ENCODE measurements at places on chromosomes 12 and 14.

DNA sequence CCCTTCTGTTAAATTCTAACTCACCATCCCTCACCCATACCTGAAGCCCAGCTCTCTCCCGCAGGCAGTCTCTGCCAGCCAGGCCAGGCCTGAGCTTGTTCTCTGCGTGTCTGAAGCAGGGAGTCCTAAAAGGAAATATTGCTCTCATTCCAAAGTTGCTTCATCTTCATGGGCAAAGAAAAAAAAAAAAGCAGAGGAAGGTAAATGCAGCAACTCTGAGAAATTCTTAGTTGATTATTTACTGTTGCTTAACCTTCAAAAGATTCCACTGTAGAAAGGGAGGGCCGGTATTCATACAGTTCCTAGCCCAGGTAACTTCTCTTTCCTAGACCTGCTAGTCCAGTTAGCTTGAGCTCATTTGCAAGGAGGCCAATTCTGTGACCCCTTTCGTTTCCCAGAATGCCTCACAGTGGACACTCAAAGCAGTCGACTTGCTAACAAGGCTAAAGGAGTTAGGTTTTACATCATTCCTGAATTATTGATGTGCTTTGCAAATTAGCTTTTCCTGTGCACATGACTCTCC lies 193.5 kb upstream of the EEA1 start:
- no peaks in the 10 kb centered on the region for H3K4me1 ChIP-seq
- H3K4me3 ChIP-seq, result no peak overlapping the region
- ATAC-seq, result no peak
- peaks cover 5% of the 10 kb centered on the region for H3K27me3 ChIP-seq
- no peak overlapping the region for H3K27ac ChIP-seq
- no peaks in the 10 kb centered on the region for H3K36me3 ChIP-seq

- no peaks in the 10 kb centered on the region for H3K4me1 ChIP-seq
- no peak for ATAC-seq
- H3K27ac ChIP-seq, result no peak overlapping the region
- no peak overlapping the region for H3K4me3 ChIP-seq
- no peaks in the 10 kb centered on the region for H3K36me3 ChIP-seq
Measured at GRCh38 chr14:66378712-66379505, 107.3 kb upstream of the CCDC196 start.

DNA sequence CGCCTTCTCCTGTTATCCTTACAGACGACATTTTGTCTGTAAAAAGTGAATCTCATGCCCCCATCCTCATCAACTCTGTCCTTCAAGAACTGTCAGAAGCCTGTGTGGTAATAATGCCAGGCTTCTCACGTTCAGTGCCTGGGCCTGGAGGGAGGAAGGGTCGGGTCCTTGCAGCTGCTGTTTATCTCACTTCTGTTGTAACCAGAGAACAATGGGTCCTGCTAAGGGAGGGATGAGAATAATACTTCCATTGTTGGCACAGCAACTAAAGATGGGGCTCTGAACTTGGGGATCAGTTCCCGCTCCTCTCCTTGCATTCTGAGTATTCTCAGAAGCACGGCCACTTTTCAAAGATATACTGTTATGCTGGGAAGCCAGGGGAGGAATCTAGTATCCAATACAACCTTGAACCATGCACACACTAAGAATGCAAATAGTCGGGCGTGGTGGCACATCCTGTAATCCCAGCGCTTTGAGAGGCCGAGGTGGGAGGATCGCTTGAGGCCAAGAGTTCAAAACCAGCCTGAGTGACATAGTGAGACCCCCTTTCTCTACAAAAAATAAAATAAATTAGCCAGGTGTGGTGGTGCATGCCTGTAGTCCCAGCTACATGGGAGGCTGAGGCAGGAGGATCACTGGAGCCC lies 38.8 kb upstream of the NINJ2 start:
- no peak overlapping the region for H3K27ac ChIP-seq
- no peak for ATAC-seq
- no peaks in the 10 kb centered on the region for H3K36me3 ChIP-seq
- no peak overlapping the region for H3K4me3 ChIP-seq

GRCh38 chr12:4112290-4112689 lies 161.3 kb upstream of the CCND2 start:
- H3K4me1 ChIP-seq, result peaks cover 31% of the 10 kb centered on the region
- peak overlapping the region; percentile 51 for H3K4me3 ChIP-seq
- peak overlapping the region; percentile 85 for H3K27ac ChIP-seq
- peak; percentile 89 for ATAC-seq
- H3K27me3 ChIP-seq, result peaks cover 7% of the 10 kb centered on the region

DNA sequence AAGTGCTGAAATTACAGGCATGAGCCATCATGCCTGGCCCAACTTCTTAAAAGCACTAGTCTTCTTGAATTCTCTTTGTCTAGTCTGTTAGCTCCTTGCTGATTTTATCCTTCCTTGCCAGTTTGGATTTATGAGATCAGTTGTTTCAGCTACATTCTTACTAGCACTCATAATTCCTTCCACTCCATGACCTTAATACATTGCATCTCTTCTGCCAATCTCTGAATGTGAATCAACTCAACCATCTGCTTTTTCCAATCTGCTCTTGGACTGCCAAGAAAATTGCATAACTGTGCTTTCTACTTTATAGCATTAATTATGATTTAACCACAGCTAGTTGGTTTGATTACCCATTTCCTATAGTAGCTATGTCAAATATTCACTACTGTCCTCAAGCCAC lies 14.9 kb upstream of the HEATR5A start:
- no peak overlapping the region for H3K4me3 ChIP-seq
- H3K4me1 ChIP-seq, result peaks cover 14% of the 10 kb centered on the region
- H3K27ac ChIP-seq, result peak overlapping the region; percentile 42
- no peak for ATAC-seq
- peaks cover 27% of the 10 kb centered on the region for H3K36me3 ChIP-seq

- H3K4me3 ChIP-seq, result no peak overlapping the region
- H3K36me3 ChIP-seq, result no peaks in the 10 kb centered on the region
- no peak overlapping the region for H3K27ac ChIP-seq
- no peak for ATAC-seq
- no peaks in the 10 kb centered on the region for H3K4me1 ChIP-seq
Measured at GRCh38 chr12:104232609-104233280, 17.2 kb downstream of the TXNRD1 start.

DNA sequence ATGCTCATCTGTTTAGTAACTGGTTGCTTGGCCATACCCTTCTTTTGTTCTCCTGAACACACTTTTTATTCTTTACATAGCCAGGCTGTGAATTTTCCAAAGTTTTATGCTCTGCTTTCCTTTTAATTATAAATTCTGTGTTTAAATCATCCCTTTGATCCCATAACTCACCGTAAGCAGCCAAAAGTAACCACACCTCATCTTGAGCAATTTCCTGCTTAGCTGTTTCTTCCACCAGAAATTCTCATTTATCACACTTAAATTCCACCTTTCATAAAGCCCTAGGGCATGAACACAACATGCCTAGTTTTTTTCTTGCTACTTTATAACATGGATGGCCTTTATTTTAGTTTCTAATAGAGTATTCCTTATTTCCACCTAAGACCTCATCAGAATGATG lies 510.7 kb downstream of the C12orf50 start:
- no peaks in the 10 kb centered on the region for H3K4me1 ChIP-seq
- H3K36me3 ChIP-seq, result no peaks in the 10 kb centered on the region
- H3K4me3 ChIP-seq, result no peak overlapping the region
- ATAC-seq, result no peak

DNA sequence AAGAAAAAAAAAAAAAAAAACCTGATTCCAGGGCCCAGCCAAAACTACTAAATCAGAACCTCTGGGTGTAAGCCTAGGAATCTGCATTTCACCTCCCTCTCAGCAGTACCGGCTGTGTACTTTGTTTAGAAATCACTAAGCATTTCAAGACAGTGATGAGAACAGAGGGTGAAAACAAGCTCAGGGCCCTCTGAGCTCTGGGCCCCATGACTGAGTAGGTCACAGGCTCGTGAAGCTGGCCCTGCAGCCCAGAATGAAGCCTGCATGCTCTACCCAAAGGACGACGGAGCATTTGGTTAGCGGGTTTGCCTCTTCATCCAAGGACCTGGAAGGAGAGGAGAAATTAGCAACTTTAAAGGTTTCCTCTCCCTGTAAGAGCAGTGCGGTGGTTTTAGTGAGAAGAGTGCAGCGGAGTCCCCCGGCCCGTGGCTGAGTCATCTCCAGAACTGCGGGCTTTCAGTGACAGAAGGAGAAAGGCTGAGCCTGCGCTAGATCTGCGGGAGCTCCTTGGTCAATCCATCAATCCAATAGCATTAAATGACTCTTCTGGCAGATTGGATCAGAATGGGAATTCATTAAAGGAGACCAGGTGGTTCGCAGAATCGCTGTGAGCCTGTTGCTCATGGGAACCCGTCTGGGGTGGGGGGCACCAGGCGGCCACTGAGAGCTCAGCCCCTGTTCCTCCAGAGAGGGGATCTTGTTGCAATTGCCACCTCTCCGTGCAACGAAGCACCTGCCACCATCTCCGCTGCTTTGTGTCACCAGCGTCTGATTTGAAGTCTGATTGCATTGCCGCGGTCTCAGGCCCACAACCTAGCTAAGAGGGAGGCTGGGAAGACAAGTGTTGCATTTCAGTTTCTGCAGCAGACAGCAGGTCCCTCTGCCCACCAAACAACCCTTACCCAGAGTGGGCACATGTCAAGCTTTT lies 7.3 kb downstream of the IL31 start:
- H3K27ac ChIP-seq, result no peak overlapping the region
- peaks cover 7% of the 10 kb centered on the region for H3K27me3 ChIP-seq
- peak overlapping the region; percentile 43 for H3K4me3 ChIP-seq
- H3K36me3 ChIP-seq, result no peaks in the 10 kb centered on the region

GRCh38 chr12:103780093-103780440 lies 61.0 kb downstream of the NT5DC3 start:
- peaks cover 77% of the 10 kb centered on the region for H3K36me3 ChIP-seq
- H3K27me3 ChIP-seq, result no peaks in the 10 kb centered on the region
- H3K27ac ChIP-seq, result no peak overlapping the region
- ATAC-seq, result no peak
- H3K4me1 ChIP-seq, result peaks cover 4% of the 10 kb centered on the region
- no peak overlapping the region for H3K4me3 ChIP-seq

DNA sequence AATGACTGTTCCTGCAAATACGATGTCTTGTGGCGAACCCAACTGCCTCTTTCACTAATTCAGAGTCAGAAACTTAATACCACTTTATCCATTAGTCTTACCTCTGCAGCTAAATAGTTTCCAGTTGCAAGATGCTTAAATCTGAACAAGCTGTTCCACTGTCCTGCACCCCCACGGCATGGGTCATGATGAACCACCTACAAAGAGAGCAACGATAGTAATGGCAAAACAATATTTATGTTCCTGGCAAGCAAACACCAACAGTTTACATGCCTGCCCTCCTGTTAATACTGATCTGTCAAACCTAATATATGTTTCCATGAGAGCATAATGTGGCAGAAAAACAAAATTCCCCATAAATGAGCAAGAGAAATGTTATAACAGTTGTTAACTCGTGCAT lies 121.9 kb downstream of the ITPR2 start:
- no peak for ATAC-seq
- H3K36me3 ChIP-seq, result peaks cover 46% of the 10 kb centered on the region
- peaks cover 5% of the 10 kb centered on the region for H3K4me1 ChIP-seq
- H3K27me3 ChIP-seq, result no peaks in the 10 kb centered on the region

GRCh38 chr14:71613168-71613567 lies 319.1 kb upstream of the RGS6 start:
- H3K4me1 ChIP-seq, result peaks cover 4% of the 10 kb centered on the region
- H3K27ac ChIP-seq, result no peak overlapping the region
- H3K27me3 ChIP-seq, result no peaks in the 10 kb centered on the region
- no peak for ATAC-seq

GRCh38 chr12:89833337-89834252 lies 125.0 kb upstream of the ATP2B1 start:
- no peaks in the 10 kb centered on the region for H3K36me3 ChIP-seq
- H3K27ac ChIP-seq, result no peak overlapping the region
- no peak for ATAC-seq
- no peaks in the 10 kb centered on the region for H3K27me3 ChIP-seq
- H3K4me3 ChIP-seq, result no peak overlapping the region
- H3K4me1 ChIP-seq, result no peaks in the 10 kb centered on the region

DNA sequence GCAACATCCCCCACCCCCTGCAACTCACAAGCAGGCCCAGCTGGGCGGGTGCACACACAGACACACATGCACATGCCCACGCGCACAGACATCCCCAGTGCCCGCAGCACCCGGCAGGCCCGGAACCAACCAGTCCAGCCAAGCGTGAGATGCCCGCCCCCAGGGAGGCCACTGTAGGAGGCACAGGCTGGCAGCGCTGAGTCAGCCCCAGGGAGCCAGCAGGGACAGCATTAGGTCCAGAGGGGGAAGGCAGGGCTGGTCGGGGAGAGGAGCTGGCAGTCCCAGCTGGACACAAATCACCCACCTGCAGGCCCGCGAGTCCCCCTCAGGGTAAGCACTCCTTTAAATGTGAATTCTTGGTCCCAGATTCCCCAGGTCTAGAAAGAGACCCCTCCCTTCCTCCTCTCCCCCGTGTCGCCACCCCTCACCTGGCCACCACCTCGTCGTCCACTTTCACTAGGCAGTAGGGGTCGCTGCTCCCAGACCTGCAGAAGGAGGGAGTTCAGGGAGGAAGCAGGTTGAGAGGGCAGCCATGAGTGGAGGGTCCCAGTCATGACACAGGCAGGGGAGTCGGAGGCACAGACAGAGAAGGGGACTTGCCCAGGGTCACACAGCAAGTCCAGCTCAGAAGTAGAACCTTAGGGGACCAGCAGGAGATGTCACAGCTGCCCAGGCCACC lies 5.0 kb downstream of the RASAL1 start:
- H3K4me3 ChIP-seq, result no peak overlapping the region
- ATAC-seq, result no peak
- no peaks in the 10 kb centered on the region for H3K27me3 ChIP-seq
- H3K4me1 ChIP-seq, result no peaks in the 10 kb centered on the region

DNA sequence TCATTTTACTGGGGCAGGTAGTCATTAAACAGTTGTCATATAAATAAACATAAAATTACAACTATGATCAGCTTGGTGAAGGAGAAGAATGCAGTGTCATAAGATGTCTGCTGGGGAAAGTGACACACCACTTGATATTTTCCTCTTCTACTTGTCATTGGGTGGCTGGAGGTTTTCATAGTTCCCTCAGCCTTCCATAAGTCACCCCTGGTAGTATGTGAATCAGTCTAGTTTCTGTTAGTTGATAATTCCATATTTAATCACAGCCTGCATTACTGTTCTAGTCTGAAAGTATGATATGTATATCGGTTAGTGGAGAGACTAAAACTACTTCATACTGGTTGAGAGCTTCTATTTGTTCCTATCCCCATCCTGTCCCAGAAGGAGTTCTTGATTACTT lies 38.2 kb downstream of the PLEKHA5 start:
- ATAC-seq, result peak; percentile 93
- H3K4me1 ChIP-seq, result peaks cover 5% of the 10 kb centered on the region
- no peak overlapping the region for H3K4me3 ChIP-seq
- H3K36me3 ChIP-seq, result no peaks in the 10 kb centered on the region
- no peaks in the 10 kb centered on the region for H3K27me3 ChIP-seq

- peaks cover 22% of the 10 kb centered on the region for H3K27me3 ChIP-seq
- no peaks in the 10 kb centered on the region for H3K4me1 ChIP-seq
- no peak for ATAC-seq
- H3K4me3 ChIP-seq, result no peak overlapping the region
- no peak overlapping the region for H3K27ac ChIP-seq
Measured at GRCh38 chr12:62841846-62842245, 93.1 kb downstream of the PPM1H start.

GRCh38 chr14:67335781-67336180 lies 23.8 kb downstream of the ATP6V1D start:
- H3K27ac ChIP-seq, result no peak overlapping the region
- no peak for ATAC-seq
- no peak overlapping the region for H3K4me3 ChIP-seq
- H3K27me3 ChIP-seq, result no peaks in the 10 kb centered on the region
- peaks cover 97% of the 10 kb centered on the region for H3K36me3 ChIP-seq

GRCh38 chr12:14975457-14975856 lies 2.6 kb downstream of the PDE6H start:
- ATAC-seq, result no peak
- H3K27ac ChIP-seq, result no peak overlapping the region
- no peaks in the 10 kb centered on the region for H3K27me3 ChIP-seq
- H3K4me1 ChIP-seq, result peaks cover 21% of the 10 kb centered on the region
- H3K36me3 ChIP-seq, result no peaks in the 10 kb centered on the region

Data from activated T-helper 17 cell treated with anti-CD3 and anti-CD28 coated beads, Interleukin-2, amount 50 U/mL, for 72 hours (primary cell).